Karpas-422 (cell line): ENCODE measurements at places on chromosomes 5 and 9. TPM values are rescaled to one million over a fixed set of nuclear protein-coding genes. Genes with fewer than 3 reads are reported as not detected.

GRCh38 chr9:79572032-79572607, 355 bp downstream of the TLE4 start:
- peak; percentile 70 for DNase-seq

- no peak for DNase-seq
Observed at GRCh38 chr9:15248081-15248480, 58.9 kb downstream of the TTC39B start.

- no peak for DNase-seq
Observed at GRCh38 chr9:7320841-7321240, 478.7 kb downstream of the DMAC1 start.

- peak; percentile 93 for DNase-seq
Observed at GRCh38 chr5:100777680-100778300, 125.3 kb downstream of the ST8SIA4 start.

DNA sequence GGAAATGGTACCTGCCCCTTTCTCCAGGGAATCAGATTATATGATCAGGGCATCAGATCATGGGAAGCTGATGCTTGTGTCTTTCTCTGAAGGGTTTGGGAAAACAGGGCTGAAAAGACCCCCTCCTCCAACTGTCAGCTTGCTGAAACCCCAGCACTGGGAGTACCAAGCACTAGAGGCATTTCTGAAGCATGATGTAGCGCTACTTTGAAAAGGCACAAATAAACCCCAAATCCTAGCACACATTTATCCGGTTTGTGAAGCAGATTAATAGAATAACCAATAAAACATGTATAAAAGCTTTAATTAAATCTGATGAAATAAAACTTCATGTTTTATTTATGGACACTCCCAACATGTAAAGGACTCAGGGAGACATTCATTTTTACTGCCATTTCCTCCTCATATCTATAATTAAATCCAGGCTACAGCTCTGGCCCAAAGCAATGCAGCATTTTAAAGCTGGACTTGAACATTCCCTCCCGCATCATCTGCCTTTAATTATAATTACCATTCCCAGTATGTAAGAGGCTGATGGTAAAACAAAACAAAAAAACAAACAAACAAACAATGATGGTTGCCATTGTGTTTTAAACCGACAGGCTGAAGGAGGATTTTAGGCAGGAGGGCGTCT, 298.2 kb upstream of the RFX3 start:
- no peak for DNase-seq

ELOVL7 gene
- total RNA-seq, result 0.11 TPM in 1 of 2 replicates, not detected in the other

HSPB3 gene
- total RNA-seq, result not detected in 2 replicates
